ENCODE measurements at places on chromosomes 2 and 18.

DNA sequence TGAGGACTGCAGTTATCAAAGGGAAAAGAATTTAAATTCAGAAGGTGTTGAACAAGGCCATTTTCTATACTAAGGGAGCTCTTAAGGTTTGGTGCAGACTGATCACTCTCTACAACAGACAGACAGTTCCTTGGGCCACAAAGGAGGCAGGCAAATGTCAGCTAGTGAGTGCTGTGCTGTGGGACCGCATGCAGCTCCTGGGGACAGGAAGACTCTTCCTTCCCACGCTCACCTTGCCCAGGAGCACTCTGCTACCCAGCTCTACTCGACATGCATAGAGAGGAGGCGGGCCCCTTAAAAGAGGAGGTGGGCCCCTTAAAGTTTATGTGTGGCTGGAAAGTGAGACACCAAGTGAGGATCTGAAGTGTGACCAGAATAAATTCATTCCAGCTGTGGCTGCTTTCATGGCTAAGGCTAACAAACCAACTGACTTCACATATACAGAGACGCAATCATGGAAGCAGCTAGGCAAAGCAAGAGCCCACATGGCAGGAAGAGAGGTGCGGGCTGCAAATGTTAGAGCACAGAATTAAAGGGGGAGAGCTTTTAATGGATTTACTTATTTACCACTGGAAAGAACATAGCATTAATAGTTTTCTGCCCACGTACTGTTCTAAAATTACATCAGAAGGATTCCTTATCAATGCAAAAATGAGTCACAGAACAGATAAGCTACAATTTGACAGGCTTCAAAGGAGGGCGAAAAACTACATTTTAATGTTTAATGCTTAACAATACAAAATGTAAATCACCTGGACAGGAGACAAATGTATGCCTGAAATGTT is 101.4 kb upstream of the RNU4ATAC start:
- DNase-seq = no peak

GRCh38 chr2:197700960-197701359 is 4.2 kb upstream of the MARS2 start:
- DNase-seq = no peak

DNA sequence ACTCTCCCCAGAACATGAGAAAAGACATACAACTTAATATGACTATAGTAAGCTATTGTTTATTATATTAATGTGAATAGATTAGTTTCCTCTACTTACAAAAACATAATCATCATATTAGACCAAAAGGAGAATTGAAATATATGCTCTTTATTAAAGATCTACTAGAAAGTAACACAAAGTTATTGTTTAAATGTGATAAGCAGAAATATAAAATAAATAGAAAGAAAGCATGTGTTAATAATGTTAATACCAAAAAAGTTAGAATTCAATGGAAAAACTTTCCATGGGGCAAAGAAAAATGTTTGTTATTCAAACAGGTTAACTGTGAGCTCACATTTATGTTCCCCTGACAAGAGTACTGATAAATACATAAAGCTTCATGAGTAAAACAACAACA is 421.4 kb upstream of the UBE2E3 start:
- DNase-seq = no peak

GRCh38 chr2:35080231-35080910 is 1275.2 kb upstream of the CRIM1 start:
- DNase-seq = no peak

DNA sequence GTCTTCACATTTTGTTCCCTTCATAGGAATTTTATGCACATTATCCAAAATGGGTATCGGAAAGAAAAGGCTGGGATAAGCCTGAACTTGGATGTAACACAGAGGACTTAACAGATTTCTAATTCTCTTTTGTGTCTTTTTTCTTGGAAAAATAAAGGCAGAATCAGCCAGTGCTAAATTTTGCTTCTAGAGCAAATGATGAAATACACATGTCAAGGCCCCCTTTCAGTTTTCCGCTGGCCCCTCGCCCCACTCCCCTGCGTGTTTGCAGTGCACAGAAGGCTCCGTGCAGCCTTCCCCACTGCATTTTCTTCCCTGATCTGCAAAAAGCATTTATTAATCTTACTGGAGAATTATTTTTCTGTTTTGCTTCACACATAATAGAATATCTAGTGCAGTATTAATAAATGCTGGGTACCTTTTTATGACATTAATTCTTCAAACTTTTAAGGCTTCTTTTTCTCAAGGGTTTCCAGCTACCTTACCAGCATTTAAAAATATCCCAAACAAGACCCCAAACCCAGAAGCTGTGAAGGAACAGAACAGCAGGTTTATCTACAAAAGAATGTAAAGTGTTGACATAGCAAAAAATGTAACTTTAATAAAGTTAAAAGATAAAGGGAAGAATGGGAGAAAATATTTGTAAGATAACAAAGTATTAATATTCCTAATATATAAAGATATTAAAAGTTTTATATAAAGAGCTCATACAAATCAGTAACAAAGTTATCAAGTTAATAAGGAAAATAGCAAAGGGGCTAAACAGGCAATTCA is 81.3 kb upstream of the SPTBN1 start:
- DNase-seq = no peak

- DNase-seq = no peak
These were observed 1398.3 kb downstream of the DSC3 start for GRCh38 chr18:29644276-29644675.

GRCh38 chr2:133393895-133394294 is 174.4 kb downstream of the NCKAP5 start:
- DNase-seq = no peak

DNA sequence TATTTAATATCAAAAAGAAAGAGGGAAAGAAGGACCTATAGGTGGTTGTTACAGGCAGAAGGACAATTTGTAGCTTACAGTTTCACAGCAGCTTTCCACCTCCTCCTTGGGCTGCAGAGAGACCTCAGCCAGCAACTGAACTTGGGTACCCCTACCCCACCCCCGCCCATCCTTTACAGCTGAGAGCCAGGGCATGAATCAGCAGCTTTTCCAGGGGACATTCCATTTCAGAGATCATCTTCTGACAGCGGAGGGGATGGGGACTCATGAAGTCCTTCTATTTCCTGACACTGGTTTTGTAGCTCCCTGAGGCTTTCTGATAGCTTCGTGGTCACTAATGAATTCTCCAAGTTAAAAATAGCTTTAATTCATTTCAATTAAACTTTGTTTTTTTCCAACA is 96.4 kb downstream of the ITGB1BP1 start:
- DNase-seq = no peak

GRCh38 chr18:3401669-3402620 is 48.0 kb upstream of the TGIF1 start:
- DNase-seq = peak; percentile 70

DNA sequence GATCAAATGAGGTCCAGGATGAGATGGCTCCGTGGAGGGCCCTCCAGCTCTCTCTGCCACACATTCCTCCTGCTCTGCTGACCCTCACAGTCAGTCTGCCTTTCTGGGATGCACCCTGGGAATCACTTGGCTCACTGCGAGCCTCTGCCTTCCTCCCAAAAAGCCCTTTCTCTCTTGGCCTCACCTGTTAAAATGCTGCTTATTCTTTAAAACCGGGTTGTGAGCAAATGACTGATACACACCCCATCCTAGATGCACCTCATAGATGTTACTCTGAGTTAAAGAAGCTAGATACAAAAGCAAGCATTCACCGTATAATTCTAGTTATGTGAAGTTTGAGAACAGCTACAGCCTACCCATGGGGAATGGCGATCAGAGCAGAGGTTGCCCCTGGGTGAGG is 167.7 kb upstream of the MYCN start:
- no peak for DNase-seq

- DNase-seq = no peak
These were observed 517.0 kb downstream of the PTPRM start for GRCh38 chr18:8084160-8084559.

DNA sequence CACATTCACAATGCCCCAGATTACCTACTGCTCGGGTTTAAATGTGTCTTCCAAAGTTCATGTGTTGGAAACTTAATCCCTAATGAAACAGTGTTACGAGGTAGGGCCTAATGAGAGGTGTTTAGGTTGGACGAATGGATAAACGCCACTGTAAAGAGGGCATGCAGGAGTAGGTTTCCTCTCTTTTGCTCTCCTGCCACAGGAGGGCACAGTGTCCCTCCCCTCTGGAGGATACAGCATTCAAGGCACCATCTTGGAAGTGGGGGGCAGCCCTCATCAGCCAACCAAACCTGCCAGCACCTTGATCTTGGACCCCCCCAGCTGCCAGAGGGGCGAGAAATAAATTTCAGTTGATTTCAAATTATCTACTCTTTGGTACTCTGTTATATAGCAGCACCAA is 103.5 kb downstream of the TSHZ1 start:
- no peak for DNase-seq

GRCh38 chr2:45688479-45689298 is 37.2 kb downstream of the PRKCE start:
- DNase-seq = no peak

- DNase-seq = no peak
These were observed 16.7 kb downstream of the WIPF1 start for GRCh38 chr2:174580951-174581350.

- DNase-seq = no peak
These were observed 102.9 kb downstream of the BABAM2 start for GRCh38 chr2:27993402-27993787.

DNA sequence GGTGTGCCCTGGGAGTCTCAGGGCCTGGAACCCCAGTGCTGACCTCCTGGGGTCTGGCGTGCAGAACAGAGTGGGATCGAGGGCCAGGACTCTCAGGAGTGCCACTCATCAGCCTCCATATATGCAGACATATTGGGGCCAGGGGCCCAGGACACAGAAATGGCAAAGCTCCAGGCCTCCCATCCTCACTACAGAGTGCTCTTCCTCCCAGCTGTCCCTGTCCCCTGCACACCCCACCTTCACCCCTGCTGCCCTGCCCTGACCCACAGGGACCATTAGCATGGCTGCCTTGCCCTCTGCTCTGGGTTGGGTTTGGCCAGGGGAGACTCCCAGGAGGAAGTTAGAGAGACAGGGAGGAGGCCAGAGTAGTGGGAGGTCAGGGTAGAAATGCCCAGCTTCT is 2.8 kb downstream of the TEX51 start:
- DNase-seq = no peak

DNA sequence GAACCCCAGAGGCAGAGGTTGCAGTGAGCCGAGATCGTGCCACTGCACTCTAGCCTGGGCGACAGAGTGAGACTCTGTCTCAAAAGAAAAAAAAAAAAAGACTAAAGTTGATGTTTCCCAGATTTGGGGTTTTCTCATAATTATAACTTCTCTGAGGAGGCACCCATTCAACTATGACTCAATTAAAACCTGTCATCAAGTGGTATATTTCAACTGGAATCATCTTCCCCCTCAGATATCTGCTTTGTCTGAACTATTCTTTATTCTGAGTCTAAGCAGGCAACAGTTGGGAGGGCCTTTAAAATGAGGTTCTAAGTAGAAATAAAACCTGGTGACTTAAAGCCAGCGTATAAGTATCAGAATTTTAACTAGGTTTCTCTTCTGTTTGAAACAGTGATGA is 88.5 kb downstream of the PTRHD1 start:
- DNase-seq = no peak

DNA sequence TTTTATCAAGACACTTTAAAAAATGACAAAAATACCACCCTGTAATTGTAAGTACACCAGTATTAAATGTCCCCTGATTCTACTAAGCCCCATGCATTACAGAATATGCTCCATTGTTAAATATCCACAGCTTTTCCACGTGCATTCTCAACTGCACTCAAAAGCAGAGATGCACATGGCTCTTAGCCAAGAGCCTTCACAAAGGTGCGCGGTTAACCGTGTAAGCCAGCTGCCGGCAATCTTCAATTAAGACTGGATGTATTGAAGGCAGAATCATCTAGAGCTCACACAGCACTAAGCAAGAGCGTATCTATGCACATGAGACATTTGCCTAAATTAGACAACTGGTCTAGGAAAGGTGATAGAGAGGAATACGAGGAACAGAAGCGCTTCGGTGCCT is 278.3 kb downstream of the NAPG start:
- no peak for DNase-seq

DNA sequence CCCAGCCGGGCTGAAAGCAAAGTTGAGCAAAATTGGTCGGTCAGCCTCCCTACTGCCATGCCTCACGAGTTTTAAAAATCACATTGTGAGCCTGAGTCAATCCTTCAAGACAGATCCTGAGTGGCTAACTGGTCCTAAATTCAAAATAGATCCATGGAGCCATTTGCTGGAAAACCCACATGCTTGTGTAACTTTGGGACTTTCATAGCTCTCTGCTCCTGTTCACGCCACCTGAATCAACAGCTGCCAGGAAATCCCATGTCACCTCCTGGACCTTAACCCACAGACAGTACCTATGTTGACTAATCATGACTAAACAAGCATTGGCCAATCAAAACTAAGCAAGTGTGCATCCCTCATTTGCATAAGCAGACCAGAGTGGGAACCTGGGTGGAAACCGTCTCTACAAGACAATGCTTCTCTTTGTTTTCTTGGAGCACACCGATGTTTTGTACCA is 42.8 kb upstream of the LDLRAD4 start:
- no peak for DNase-seq

- DNase-seq = no peak
These were observed 59.8 kb downstream of the NDUFA10 start for GRCh38 chr2:239965318-239965717.

DNA sequence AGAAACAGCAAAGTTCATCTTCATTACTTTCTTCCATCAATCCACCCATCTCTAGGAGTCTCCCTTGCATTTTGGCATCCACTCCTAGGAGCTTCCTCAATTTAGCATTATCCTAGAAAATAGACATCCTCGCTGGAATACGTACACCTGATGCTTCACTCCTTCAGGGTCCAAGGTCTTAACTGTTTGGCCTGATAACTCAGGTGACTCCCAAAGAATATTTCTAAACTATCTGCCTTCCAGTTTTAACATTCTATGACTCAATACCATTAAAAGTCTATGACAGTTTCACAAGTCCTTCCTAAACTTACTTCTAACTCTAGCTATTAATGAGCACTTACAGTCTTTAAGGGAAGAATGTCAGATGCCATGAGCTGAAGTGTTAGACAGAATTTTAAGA is 26.5 kb upstream of the TLK1 start:
- DNase-seq = no peak

DNA sequence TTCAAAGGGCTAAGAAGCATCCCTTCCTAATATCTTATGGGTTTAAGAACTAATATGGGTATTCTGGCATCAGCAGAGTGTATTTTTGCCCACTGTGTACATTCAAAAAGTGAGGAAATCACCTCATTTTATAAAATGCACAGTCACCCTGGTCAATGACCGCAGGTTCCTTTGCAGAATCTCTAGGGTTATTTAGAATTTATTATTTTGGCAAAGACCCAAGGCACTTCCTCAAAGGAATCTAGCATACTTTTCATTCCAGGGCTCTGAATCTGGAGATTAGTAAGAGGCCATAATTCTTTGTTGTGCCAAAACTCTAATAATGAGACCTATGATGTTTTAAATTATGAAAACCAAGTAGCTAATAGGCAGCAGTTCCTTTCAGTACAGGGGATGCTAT is 27.2 kb upstream of the CDH2 start:
- DNase-seq = no peak

Measured in GM20000 (cell line).